Esophagus mucosa (tissue), 1 donor: ENCODE measurements at places on chromosomes 1 and 21. TPM values are rescaled to one million over a fixed set of nuclear protein-coding genes. Genes with fewer than 3 reads are reported as not detected.
A peak's percentile ranks its signal among the peaks of the same experiment; 100 is the strongest.

DNA sequence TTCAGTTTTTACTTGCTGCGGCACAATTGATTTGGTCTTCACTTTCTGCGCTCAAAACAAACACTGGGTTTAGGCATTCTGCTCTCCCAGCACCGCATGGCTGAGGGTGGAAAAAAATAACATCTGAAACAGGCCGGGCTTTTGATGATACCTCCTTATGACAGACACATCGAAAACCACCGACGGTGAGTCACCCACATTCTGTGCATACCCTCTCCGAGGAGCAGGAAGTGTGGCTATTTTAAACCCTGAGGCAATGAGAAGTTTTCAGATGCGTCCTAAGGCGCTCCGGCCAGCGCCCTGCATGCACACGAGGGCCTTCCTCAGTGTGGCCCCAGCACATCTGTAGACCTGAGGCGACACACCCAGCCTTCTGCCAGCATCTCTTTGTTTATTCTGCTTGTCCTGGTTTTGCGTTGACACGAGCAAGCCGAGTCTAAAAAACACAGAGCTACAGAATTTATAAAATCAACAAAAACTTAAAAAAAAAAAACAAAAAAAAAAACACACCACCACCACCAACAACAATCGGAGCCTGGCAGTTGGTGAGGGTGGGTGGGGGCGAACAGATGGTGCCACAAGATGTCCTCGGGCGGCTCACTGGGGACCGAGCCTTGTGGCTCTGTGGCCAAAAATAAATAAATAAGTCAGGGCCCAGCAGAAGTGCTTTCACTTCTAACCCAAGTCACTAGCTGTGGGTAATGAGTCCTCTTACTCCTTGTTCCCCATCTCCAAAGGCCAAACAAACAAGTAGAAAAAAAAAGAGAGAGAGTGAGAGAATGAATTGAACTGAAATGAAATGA, 162.6 kb upstream of the IRF2BP2 start:
- ATAC-seq = peak; percentile 88

- ATAC-seq = no peak
These were observed 1.2 kb downstream of the HES4 start for GRCh38 chr1:998745-998994.

- peak; percentile 63 for ATAC-seq
These were observed 3.4 kb upstream of the NVL start for GRCh38 chr1:224333309-224333926.

The KISS1 gene
- not detected for total RNA-seq

The CLDN17 gene
- 1.8 TPM for total RNA-seq
